ENCODE measurements at places on chromosomes 3 and 15.

DNA sequence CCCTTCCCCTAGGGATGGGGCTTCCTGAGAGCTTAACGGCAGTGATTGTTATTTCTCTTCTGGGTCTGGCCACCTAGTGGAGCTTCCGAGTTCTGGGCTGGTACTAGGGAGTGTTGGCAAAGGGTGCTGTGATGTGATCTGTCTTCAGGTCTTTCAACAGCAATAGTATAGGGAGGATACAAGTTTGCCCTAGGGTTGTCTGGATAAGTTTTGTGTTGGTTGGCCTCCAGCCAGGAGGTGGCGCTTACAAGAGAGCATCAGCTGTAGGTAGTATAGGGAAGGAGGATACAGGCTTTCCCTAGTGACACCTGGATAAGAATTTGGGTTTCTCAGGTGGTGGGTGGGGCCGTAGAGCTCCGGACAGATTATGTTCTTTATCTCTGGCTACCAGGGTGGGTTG is 19.2 kb upstream of the CPOX start:
- no peak for DNase-seq

DNA sequence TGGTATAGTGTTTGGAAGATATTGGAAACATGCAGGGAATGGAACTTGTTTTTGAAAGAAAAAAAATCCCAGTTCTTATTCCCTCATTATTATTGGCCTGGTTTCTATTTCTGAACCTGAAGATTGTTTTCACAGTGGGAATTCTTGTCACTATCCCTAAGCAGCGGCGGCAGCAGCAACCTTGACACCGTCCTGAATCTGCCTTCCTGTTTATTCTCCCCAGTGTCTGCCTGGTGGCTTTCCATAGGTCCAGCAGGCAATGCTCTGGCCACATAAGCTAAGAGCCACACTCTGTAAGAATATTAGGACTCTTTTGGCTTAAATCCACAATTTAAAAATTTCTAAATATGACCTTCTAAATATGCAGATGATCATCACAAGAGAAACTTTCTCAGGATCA is 178.0 kb downstream of the PLCL2 start:
- no peak for DNase-seq

GRCh38 chr3:54042259-54042823 is 80.0 kb upstream of the CACNA2D3 start:
- no peak for DNase-seq

- no peak for DNase-seq
These were observed 4.9 kb downstream of the TM6SF1 start for GRCh38 chr15:83112233-83112955.

DNA sequence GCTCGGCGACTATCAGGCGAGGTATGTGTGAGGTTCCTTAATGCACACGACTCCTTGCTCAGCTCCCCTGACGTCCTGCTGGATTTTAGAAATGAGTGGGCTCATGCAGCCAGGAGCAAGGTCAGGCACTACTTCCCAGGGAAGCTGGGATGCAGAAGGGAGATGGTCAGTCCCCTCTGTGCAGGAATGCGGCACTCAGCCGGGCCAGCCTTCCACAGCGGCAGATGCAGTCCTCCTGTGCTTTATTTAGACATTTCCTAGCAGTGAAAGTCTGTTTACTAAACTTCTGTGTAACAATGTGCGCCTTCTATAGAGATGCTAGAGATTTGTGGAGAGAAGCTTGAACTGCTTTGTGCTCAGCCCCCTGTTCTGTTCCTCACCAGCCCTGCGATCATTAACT is 252.1 kb downstream of the SLCO3A1 start:
- DNase-seq = no peak

GRCh38 chr3:105593315-105593714 is 226.6 kb downstream of the ALCAM start:
- DNase-seq = no peak

DNA sequence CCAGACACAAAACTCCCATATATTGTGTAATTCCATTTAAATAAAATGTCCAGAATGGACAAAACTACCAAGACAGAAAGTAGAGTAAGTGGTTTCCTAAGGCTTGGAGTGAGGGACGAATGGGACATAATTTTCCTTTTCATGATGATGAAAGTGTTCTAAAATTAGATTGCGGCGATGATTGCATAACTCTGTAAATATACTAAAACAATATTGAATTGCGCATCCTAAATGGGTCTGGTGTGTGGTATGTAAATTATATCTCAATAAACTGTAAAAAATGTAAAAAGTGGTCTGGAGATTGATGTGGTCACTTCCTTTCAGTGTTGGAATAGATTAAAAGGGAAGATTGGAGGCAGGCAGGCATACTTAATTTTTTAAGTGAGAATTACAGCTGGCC is 105.9 kb upstream of the KCNAB1 start:
- DNase-seq = no peak

DNA sequence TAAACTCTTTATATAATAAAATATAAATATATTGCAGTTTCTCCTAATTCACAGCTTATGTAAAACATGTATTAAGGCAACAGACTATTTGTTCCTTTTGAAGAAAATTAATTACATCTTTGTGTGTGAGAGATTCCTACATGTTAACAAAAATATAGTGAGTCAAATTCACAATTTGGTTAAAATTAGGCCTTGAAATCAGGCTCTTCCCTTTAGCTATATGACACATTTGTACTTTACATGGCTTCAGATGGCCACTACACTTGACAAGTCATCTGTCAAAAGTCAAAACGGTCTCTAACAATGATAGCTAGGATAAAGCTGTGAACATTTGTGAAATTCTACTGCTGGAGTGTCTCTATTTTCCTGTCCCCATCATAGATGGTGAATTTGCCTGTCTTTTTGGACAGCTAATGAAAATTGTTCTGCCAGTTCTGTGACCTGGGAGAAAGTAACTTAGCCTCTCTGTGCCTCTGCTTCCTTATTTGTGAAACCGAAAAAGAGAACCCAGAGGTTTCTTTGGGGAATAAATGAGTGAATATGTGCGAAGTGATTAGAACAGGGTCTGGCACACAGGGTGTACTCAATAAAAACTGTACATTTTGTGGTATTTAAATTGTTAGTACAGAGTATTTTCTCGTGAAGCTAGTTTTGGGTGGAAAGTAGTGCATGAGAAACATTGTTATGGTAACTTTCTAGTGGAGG is 23.6 kb downstream of the TM4SF4 start:
- DNase-seq = no peak

GRCh38 chr3:186400662-186401061 is 38.6 kb upstream of the DGKG start:
- no peak for DNase-seq

DNA sequence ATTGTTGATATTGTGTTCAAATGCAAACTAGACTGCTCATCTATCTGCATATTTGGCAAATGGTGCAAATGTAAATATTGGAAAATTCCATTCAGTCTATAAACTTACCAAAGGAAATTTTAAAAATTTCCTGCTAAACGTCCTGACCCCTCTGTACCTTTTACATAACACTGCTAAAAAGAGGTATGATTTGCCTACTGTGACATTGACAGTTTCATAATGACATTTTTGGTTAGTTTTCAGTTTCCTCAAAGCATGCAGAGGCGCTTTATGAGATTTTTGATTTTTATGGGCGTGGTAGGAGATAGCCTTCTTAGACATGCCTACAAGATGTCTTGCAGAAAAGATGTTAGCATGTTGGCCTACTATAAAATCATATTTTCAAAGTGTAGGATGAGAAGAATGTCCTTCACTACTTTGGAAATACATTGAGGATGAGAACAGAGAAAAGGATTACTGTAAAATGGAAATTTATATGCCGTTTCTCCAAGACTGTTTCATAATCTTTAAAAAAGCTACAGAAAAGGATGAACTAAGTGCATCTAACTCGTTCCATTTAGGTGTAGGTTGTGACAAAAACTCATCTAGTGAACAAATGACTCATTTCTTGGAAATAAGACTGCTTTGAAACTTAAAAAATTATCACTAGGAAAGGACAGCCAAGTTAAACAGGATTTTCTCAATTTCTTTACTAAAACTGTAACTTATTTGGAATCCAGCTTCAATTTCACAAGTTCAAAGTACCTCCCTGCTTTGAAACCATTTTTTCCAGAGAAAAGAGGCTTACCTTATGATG is 14.5 kb upstream of the ISLR start:
- DNase-seq = no peak

GRCh38 chr3:94159062-94159828 is 96.4 kb downstream of the NSUN3 start:
- DNase-seq = no peak

DNA sequence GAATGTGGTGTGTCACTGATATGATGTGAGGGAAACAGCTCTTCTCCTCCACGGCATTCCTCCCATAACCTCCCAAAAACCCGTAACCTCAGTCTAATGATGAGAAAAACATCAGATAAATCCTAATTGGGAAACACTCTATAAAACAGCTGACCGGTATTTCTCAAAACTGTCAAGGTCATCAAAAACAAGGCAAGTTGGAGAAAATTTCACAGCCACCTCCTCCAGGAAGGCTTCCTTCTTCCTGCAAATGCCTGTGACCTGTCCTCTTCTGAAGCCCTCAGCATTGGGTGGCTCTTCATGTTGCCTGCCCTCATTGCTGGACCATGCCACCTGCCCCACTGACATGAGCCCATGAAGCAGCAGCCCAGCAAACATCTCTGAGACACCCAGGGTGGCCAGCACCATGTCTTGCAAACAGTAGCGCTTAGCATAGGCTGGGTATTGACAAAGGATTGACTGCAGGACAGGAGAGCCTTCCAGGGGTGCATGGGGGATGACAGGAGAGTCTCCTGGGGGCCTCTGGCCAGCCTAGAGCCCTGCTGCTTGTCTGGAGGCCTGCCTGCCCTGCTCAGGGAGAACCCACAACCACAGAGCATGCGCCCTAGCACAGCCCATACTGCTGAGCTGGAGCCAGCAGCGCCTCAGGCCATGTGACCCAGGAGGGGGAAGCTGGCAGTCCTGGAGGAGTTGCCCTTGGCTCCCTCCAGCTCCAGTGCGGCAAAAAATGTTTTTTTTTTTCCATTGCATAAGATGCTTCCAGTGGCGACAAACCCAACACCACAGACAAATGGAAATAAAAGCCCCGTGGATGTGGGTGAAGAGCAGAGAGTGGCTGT is 49.7 kb downstream of the XXYLT1 start:
- no peak for DNase-seq

DNA sequence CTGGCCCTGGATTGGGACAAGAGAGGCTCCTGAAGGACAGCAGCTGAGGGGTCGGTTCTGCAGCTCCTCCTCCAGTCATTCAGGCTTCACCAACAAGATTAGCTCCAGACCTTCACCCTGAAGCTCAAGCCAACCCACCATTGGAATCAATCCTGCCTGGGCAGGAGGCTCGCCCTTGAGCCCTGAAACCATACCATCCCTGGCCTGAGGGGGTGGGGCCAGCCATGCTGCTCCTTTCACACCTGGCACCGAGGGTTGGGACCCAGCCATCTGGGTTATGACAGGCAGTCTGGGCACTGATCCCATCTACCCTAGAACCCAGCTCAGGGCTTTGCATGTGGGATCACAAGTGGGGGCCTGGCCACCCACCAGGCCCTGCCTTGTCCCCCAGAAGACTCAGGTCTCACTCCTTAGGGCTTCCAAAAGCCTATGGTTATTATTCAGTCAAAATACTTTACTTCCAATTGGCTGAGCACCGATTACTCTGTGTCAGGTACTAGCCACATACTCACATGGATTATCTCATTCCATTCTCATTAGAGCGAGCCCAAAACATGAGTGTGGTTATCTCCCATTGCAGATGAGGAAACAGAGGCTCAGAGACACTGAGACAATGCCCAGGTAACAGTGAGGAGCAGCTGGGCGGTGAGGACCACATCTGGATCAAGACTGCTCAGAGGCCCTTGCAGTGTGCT is 3.1 kb downstream of the ABHD14B start:
- DNase-seq = no peak

DNA sequence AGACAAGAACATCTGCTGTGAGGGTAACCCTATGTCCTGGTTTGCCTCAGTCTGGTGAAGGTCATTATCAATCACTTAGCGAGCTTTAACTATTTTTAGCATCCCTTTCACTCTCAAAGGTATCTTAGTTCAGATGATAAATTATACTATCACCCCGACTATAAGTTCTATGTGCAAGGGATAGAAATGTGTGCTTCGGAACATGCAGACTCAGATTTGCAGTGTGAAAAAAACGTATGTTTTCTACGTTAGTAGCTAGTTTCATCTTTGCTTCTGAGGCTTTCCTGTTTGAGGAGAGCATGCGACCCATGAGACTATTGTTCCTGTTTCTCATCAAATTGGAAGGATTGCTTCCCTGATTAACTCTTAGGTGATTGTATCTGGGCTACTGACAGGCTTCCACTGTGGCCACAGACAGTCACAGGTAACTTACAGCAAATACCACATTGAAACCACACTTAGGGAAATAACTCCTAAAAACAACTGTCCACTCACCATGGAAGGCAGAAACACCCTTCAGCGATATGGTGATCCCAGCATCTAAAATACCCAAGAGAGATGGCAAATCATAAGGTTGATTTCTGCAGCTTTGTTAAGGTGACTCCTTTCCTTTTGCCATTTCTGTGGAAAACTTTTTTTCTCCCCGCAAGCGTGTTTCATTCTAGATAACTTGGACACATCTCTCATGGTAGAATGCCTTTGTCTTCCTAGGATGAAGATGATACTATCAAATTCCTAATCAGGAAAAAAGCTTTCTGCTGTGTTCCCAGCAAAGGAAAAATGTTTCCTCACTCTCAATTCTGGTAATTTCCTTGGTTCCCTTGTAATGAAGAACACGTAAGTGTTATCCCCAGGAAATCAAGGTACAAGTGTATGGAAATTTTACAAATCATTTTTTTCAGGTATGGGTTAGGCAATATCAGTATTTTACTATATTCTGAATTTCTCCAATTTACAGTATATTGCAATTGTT is 5.2 kb downstream of the GCSAM start:
- DNase-seq = no peak

DNA sequence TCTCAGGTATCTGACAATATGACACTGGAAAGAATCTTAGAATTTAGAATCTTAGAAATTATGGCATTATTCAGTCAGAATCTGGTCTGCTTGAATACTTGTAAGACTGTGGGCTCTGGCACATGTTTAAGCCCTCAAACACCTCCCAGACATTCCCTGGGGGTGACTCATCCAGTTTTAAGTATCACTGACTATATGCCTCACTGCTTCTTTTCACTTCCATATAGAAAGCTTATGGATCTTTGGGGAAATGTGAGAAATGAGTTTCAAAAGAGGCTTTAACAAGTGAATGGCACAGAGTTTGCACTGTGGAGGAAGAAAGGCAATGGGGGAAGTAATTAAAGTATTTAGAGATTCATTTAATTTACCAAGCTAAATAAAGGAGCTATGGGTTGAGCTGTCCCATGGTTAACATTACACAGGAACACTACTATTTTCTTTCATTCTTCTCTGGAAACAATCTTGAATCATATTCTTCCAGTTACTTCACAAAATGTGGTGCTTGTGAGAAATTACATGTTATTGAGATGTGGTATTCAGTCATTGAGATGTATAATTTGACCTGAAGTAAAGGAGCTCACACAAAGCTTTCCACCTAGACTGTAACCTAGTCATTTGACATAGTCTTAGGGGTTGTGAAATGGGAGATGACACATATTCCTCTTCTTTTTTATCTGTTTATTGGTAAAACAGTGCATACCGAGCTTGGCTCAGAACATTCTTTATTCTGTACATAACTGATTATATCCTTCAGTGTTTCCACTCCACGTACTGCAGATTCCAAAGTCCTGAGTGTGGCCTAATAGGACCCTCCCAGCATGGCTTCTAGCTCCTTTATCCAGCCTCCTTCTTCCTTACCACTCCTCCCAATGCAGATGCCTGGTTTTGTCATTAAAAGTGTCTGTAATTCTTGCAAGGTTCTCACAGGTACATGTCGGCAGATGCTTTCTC is 544.6 kb upstream of the NECTIN3 start:
- no peak for DNase-seq

All from stimulated activated CD4-positive, alpha-beta T cell treated with anti-CD3 and anti-CD28 coated beads, Interleukin-12 subunit alpha, Interleukin-12 subunit beta, amount 100 ng/mL, for 24 hours (primary cell).